Activated effector memory CD4-positive, alpha-beta T cell treated with Interleukin-2 at 50 U/mL for 16 hours (primary cell): ENCODE measurements at places on chromosomes 7 and 10.

- no peak for DNase-seq
Observed at GRCh38 chr10:14625192-14625631, 149.5 kb downstream of the FAM107B start.

GRCh38 chr10:70970830-70971229 is 82.5 kb upstream of the PCBD1 start:
- no peak for DNase-seq

- no peak for DNase-seq
Observed at GRCh38 chr10:11483201-11484148, 128.0 kb downstream of the USP6NL start.

DNA sequence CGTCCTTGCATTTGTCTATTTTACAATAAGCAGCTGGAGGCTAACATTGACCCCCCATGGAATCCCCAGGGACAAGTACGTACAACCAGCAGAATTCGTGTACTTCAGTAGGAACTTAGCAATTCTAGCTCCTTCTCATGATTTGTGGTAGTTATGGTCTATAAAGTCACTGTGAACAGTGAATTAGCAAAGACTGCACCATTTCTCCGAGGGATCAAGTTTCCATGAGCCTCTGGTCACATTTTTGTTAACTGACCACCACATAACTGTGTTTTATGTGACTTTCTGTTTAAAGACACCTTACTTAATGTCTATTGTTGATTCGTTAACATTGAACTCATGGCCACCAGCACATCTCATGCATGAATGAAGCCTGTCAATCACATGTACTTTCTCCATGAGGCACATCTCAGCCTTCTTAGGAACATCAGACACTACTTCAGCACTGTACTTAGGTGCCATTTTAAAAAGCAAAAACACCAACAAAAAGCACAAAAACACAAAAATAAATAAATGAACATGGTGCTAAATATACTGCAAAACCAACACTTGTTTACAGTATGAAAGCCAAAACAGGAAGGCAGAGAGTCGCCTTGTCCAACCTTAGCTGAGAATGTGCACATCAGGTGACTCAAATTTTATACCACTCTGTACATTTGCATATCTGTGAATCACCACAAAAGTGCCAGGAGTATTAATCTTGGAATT is 9.0 kb upstream of the UCN3 start:
- DNase-seq, result no peak

GRCh38 chr7:28361551-28361950 is 50.8 kb upstream of the CREB5 start:
- DNase-seq, result no peak

DNA sequence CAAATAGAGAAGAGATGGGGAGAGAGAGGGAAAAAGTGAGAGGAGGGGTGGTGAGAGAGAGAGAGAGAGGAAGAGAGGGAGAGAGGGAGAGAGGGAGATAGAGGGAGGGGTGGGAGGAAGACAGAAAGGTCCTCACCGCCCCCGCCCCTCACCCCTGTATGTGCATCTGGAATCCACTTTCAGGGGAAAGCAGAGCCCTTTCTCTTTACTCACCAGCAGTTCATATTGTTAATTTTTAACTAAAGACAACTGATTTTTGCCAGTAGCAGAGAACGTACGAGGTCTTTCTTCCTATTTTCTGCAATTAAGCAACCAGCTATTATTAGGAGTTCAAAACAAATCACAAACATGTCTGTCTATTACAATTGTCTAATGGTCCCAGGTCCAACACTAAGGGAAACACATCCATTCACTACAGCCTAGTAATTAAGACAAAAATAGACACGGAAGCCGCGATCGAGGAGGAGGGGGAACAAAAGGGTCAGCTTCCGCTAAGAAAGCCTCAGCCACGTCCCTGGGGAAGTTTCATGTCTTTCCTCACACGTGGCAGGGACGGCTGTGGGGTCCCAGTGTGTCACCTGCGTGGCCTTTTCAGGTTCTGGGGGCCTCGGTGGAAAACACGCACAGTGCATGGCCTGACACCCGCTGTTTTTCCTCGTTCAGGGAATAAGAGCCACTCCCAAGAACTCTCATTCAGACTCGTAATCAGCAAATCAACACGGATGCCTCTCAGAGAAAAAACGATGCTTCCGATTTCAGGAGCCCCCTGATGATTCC is 572.0 kb downstream of the PTPRN2 start:
- DNase-seq, result no peak

- DNase-seq, result no peak
Observed at GRCh38 chr7:109637428-109637990, 1067.8 kb downstream of the DNAJB9 start.

GRCh38 chr10:122306282-122306681 is 35.2 kb downstream of the BTBD16 start:
- no peak for DNase-seq

DNA sequence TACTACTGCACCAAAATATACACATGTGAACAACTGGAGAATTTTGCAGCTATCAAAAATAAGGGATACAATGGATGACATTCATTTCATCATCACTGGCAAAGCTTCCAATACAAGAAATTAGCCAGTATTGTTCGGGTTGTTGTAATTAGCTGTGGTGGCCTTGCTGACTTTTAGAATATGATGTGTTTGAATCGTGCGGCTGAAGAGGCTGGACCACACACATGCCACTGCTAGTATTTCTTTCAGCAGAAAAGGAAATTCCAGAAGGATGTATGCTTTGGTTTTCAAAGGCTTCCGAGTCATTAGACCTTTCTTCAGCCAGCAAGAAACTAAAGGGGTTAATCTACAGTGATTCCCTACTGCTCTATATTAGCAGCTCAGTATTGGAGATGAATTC is 16.6 kb downstream of the RPP38 start:
- no peak for DNase-seq

GRCh38 chr7:7102906-7103305 is 79.4 kb upstream of the C1GALT1 start:
- DNase-seq, result no peak

DNA sequence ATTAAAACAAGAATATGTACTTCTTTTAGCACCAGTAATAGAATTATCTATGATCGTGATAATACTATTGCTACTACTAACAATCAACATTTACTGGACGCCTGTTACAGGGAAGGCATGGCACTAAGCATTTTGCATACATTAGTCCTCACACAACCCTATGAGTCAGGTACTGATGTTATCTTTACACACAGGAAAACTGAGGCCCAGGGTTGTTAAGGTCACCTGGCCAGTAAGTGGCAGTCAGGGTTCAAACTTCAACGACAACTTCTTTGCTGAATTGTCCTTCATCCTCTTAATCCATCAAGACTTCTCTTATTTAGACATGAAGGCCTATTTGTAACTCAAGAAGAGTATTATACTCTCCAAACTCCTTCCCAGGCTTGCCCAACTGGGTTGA is 41.9 kb upstream of the ACSL5 start:
- no peak for DNase-seq

DNA sequence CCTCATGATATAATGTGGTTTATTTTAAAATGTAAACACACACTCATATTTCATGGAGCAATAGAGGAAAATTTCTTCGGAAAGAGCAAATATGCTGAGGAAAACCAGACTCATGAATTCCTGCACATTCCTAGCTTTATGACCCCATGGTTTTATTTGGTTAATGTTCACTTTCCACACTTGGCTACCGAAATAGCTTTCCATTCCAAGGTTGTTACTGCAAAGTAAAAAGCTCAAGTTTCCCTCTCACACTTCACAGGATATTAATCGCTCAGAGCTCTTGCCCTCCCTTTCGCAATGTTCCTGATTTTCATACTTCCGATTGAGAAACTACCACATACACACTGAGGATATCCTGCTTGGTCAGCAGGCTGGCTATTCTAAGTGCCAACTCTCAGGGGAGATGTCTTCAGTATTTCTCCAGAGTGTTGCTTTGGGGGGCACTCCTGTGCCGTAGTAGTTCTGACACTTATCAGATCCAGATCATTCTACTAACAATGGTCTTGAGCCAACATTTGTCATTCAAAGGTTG is 77.5 kb upstream of the STEAP1B start:
- DNase-seq, result no peak

DNA sequence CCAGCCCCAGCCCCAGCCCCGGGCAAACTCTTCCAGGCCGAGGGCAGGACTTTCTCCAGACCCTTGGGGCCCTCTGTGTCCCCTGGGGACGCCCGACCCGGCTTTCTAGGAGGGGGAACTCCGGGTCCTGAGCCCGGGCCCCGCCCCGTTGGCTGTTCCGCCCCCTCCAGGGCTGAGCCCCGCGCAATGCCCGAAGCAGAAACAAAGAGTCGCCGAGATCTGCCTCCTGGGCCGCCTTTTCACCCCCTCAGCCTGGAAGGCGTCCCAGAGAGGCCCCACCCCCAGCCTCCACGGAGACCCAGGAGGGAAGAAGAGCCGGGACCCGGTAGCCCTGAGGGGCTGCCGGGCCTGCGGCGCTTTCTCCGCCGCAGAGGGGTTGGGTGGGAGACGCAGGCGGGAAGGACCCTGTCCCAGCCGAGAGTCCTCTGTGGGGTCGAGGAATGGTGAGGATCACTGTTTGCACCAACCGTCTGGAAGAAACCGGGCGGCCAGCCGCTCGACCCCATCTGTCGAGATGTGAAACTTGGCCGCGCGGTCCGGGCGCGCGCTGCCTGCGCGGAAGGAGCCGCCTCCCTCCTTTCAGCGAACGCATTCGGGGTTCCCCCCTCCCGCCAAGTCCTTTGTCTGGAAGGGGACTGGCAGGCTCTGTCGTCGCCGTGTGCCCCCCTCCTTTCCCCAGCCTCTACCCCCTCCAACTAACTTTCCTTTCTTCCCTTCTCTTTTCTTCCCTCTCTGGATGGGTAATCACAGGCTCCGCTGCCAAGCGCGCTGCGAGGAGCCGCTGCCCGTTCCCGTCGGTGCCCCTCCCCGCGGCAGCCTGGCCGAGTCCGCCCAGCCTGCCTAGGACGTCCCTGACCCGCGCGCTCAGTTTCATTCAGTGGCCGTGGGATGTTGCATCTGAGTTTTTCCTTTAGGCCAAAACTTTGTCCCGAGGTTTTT is 10.2 kb downstream of the EN2 start:
- DNase-seq, result no peak

DNA sequence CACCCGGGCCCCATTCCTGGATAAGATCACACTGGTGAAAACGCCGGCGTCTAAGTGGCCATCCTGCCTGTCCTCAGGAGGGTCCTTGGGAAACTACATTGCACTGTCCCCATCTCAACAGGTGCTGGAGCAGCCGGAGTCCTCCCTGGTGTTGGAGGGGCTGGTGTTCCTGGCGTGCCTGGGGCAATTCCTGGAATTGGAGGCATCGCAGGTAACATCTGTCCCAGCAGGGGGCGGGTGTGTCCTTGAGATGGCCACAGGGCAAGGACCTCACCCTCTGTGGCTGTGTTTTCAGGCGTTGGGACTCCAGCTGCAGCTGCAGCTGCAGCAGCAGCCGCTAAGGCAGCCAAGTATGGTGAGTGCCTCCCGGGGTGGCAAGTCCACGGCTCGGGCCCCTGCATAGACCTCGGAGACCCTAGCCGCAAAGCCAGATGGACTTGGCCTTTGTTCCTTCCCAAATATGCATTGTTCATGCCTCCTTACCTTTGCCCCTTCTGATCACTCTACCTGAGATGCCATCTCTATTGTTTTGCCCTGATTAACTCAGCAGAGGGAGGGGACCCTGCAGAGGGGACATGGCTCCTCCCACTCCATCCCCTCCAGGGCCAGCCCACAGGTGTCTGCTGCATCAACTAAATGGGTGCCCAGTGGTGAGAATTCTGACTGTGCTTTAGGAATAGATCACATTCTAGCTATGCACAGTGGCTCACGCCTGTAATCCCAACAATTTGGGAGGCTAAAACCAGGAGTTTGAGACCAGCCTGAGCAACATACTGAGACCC is 23.8 kb downstream of the ELN start:
- DNase-seq, result no peak

DNA sequence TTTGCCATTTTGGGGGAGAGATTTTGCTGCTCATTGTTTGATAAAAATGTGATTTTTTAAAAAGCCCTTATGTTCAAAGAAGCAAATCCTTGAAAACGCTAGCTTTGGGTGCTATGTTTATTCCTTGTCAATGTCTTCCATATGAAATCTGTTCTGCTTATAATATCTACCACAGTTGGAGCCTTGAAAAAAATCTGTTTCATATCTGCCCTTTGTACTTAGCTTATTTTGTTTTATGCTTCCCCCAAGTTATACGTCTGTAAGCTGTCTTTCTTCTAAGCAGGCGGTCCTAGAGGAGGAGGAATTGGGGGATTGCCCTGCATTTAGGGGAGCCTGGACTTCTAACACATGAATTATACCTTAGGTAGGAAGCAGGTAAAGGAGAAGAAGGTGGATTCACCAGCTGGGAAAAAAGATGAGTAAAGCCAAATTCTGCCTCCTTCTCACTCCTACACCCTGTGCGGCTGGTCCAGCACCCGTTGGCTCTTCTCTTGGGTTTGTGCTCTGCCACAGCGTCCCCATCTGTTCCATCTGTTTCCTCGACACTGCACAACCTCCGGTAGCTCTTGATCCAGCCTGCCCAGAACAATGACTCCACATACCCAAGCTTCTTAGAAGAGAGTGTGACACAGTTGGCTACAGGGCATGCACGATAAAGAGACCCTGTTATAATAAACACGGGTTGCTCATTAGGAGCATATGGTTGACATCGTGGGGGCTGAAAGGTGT is 31.9 kb upstream of the NEUROD6 start:
- DNase-seq, result no peak

- DNase-seq, result peak; percentile 60
Observed at GRCh38 chr7:50304911-50305582, 531 bp downstream of the IKZF1 start.

GRCh38 chr7:75738604-75738974 is at the start of gene HIP1:
TSS of gene HIP1 (minus strand) at chr7:75738941. CDS start at chr7:75738920, 21 bp downstream.
- DNase-seq, result no peak

DNA sequence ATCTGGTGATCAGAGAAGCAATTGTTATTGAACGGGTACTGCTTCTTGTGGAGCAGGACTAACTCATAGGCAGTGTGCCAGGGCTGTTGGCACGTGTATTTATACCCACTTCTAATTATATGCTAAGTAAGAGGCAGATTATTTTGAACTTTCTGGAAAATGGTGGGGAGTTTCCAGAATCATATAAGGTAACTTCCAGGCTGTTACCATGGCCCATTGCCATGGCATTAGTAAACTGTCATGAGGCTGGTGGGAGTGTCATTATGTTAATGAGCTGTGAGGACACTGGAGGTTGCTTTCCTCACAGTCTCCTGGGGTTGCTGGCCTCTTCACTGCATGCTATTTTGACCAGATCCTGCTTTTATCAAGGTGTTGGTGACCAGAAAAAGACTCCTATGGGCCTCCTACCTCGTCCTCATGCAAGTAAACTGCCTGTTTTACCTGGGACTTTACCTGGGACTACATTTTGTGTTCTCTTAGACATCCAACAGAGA is 122.6 kb downstream of the KCND2 start:
- DNase-seq, result no peak

- no peak for DNase-seq
Observed at GRCh38 chr10:4648999-4649398, 177.0 kb upstream of the AKR1E2 start.

GRCh38 chr10:4839353-4839752 is 13.3 kb downstream of the AKR1E2 start:
- no peak for DNase-seq
